ENCODE measurements at places on chromosomes 3 and 15.

GRCh38 chr3:119598410-119599098, 869 bp downstream of the PLA1A start:
- no peak for DNase-seq

GRCh38 chr3:164470471-164470870, 607.8 kb downstream of the SI start:
- no peak for DNase-seq

DNA sequence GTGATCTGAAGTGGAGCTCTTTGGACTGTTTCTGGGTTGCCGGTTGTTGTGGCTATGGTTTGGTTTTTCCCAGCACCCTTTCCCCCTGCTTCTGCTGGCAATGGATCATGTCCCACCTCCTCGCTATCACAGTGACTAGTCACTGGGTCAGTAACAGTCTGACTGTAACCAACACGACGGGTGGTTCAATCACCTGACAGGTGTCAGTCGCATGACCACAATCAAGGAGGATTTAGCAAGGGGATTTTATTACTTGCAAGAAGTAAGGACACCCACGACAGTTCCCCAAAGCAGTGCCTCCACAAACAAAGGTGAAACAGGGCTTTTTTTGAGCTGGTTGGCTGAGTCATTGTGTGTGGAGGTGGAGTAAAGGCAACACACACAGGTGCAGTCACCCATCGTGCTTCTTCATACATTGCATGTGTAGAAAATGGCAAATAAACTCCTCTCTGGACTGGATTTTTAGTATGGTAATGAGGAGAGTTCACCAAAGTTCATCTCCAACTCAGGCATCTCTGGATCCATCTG, 58.8 kb upstream of the FAM3D start:
- no peak for DNase-seq

DNA sequence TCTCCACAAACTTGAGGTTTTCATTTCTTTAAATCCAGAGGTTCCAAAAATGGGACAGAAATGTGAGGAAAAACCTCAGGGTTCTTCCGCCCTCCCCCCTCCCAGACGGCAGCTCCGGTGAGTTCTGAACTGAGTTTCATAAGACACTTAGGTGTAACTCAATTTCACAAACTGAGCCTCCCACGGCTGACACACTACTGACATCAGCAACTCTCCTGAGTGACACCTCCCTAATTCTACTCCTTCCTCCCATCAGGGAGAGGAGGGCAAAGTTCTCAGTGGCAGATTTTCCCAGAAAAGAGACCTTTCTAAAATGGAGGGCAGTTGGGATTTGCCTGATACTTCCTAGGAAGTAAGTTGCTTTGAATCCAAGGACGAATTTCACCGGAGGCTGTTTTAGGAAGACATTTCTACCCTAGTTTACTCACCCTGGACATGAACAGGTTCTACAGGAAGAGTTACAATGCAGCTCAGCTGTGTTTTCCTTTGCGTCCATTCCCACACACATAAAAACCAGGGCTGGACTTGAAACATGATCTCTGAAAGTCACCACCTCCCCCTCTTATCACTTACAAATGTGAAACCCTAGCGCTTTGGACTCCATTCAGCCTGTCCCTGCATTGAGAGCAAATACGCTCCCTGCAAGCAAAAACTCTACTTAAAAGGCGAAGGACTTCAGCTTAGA, 78.1 kb upstream of the LMOD3 start:
- DNase-seq, result no peak

DNA sequence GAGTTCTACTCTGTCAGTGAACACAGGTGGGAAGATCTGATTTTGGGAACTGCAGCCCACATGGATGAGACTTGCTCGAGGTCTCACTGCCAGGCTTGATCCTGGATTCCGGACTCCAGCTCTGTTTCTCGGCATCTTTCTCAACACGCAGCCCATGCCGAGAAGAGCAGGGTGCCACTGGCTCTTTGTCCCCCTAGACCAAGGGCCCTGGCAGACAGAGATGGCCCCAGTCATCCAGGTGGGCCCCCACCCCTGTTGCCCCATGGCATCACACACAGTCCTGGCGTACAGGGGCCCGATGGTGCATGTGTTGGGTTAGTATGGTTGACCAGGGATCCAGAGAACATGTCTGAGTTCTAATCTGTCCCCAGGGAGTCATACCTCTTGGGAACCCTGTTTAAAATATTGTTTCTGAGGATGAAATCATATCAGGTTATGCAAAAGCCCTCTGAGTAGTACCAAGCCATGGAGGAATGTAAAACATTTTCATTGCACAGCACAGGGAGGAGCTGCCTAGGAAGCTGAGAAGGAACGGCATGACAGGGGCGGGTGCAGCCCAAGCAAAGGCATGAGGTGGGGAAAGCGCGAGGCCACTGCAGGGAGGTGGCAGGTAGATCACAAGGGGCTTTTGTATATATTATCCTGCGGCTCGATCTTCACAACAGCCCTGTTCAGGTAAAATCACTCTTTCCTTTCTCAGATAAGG, 320.6 kb downstream of the UACA start:
- no peak for DNase-seq

- DNase-seq, result no peak
Measured at GRCh38 chr15:67179411-67179995, 75.0 kb downstream of the AAGAB start.

DNA sequence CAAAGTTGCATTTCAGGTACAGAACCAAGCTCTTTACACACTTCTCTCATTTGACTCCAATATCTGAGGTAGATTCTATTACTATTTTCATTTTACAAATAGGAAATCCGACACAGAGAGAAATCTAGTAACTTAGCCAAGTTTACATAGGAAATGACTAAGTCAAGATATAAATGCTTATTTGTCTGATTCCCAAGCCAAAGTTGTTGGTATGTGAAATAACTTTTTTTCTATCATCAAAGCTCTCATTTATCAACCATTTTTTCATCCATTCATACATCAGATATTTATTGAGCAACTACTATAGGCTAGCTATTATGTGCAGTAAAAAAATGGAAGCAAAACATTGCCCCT, 89.2 kb upstream of the MITF start:
- no peak for DNase-seq

- DNase-seq, result no peak
Measured at GRCh38 chr3:20194793-20195460, 8.9 kb upstream of the SGO1 start.

- no peak for DNase-seq
Measured at GRCh38 chr3:146574173-146574572, 29.8 kb upstream of the PLSCR1 start.

- no peak for DNase-seq
Measured at GRCh38 chr3:78337801-78338211, 1297.9 kb downstream of the ROBO2 start.

DNA sequence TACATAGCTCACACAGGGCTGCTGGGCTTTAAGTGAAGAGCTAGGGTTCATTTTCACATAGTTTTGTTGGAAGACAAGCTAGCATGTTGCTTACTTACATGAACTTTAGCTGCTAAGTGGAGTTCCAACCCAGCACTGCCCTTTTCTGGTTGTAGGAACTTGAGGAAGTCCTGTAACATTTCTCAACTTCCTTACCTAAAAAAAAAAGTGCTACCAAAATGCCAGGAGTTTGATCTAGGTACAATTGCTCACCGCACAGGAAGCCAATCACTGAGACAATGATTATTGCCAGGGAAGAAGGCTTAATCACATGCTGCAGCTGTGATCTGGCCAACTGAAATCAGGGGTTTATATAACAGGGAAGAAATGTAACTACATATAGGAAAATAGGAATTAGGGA, 52.8 kb downstream of the IL12A start:
- no peak for DNase-seq

GRCh38 chr15:69002783-69003182, 11.7 kb upstream of the NOX5 start:
- DNase-seq, result no peak

GRCh38 chr15:51731549-51732267, 5.7 kb downstream of the LYSMD2 start:
- no peak for DNase-seq

GRCh38 chr3:127750226-127751031, 71.9 kb downstream of the MGLL start:
- DNase-seq, result peak; percentile 42

- DNase-seq, result no peak
Measured at GRCh38 chr15:83287541-83288027, 3.1 kb upstream of the BNC1 start.

GRCh38 chr3:63228677-63229076, 49.4 kb upstream of the SYNPR start:
- peak; percentile 40 for DNase-seq

- DNase-seq, result peak; percentile 46
Measured at GRCh38 chr15:22952796-22953579, 27.2 kb downstream of the CYFIP1 start.

DNA sequence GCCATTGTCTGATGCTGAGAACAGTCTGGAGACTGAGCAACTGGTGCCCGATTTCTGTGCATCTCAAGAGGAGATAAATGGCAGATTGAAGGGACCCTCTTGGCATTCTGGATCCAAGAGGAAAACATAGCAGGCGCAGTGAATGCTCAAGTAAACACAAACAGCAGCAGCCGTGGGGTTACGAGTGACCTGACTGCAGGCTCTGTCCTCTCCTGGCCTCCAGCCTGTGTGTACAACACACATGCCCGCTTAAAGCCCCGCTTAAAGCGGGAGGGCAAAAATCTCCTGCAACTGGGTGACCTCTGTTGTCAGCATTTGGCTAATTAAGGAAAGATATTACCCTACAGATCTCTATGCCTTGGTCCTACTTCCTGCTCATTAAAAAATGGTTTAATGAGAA, 120.5 kb downstream of the GREM1 start:
- no peak for DNase-seq

- DNase-seq, result no peak
Measured at GRCh38 chr15:62940093-62940754, 102.3 kb upstream of the TPM1 start.

GRCh38 chr15:64982472-64982871, 7.2 kb downstream of the SPG21 start:
- DNase-seq, result no peak

GRCh38 chr3:42438758-42439157, 28.3 kb upstream of the LYZL4 start:
- no peak for DNase-seq

DNA sequence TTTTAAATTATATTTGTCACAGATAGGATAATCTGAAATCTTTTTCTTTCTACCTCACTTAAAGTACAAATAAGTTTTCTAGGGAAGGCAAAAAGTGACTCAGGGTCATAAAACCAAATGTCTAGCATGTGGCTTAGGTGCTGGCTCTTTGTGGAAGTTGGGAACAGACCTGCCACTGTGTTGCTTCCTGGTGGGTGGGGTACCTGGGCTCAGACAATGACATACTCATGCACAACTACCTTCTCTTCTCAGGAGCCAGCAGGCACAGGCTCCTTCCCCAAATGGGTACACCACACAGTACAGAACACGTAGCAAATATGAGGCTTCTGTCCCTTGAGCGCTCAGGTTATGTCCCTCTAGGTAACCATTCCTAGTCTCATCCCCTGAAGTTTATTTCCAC, 40.1 kb upstream of the MUC13 start:
- no peak for DNase-seq

DNA sequence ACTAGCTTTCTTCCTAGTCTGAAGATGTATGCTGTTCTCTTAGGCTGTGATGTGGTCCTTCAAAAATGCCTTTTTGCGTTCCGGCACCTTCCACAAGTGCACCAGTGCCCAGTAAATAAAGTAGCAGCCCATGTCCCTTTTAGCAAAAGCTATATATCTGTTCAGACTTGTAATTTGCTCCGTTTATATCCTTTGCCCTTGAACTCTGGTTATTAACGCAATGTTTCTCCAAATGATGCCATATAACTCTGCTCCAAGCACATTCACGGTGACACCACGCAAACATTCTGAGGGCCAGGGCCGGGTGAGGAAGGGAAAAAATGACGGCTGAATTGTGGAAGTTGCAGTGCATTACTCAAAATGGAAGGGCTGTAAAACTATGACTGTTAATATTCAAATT, 1001.1 kb upstream of the NR2F2 start:
- no peak for DNase-seq

DNA sequence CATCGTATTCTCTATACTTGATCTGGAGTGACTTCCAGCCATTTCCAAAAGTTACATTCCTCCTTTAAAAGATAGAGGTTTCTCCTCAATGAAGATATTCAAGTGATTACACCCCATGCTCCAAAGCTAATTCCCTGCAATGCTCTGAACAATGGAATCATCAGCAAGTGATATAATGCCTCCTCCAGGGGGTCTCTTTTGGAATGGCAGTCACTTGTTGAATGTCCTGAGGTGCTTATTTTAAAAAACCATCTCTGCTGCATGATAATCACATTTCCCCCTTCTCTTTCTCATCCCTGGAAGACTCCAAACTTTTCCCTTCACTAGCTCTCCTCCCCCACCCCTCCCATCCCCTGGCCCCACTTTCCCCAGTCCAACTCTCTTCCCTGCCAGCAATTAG, 2.6 kb downstream of the LHFPL4 start:
- DNase-seq, result no peak

GRCh38 chr3:56919137-56919796, 117.5 kb upstream of the ARHGEF3 start:
- DNase-seq, result peak; percentile 23

DNA sequence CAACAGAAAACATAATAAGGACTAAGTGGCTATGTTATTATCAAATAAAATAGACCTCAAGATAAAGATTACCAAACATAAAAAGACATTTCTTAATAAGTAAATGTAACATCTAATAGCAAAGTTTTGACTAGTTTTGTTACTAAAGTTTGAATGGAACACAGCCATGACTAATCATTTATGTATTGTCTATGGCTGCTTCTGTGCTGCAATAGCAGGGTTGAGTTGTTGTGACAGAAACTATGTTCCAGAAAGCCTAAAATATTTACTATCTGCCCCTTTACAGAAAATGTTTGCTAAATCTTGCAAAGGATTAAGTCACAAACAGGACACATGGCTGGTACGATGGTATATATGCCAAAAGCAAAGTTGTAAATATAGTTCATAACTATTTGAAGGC, 37.9 kb upstream of the MYH15 start:
- DNase-seq, result no peak

GRCh38 chr3:128748557-128748956, 22.6 kb downstream of the RAB7A start:
- no peak for DNase-seq

- no peak for DNase-seq
Measured at GRCh38 chr3:33122991-33123390, 9.2 kb downstream of the CRTAP start.

GRCh38 chr3:188664795-188665194, 507.0 kb upstream of the TPRG1 start:
- DNase-seq, result no peak
